Common myeloid progenitor, CD34-positive (primary cell): ENCODE measurements at places on chromosomes 5 and 9.
A peak's percentile ranks its signal among the peaks of the same experiment; 100 is the strongest.

DNA sequence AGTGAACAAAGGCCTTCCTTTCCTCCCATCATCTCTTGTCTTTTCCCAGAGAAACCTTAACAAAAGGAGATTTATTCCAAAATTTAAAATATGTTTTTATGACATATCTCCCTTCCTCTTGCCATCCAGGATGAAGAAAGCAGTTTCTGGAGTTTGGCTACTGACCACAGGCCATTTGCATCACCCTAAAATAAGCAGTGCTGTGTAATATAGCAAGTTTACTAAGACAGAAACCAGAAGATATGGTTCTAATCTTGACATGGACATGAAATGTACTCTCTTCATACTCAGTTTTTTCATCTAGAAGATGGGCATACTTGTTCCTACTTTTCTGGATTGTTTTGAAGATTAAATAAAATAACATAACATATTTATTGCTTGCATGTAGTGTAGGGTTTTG, 50.2 kb upstream of the ZFAND5 start:
- DNase-seq: no peak

GRCh38 chr5:138033907-138034306, 1.0 kb upstream of the FAM13B start:
- DNase-seq: no peak

DNA sequence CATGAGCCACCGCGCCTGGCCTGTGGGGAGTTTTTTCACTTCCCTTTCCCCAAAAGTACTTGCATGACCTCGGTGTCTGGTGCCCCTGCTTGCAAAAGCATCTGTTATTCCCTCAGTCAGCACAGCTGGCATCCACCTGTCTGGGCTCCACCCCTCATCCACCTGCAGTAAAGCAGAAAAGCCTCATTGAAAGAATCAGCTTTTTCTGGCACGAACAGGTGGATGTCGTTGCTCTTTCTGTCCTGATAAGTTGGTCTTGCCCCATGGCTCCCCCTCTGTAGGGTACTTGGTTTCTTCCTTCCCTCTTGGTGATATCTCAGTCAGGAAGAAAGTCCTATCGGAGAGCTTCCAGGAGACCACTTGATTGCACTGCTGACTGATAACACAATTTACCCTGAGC, 37.4 kb downstream of the WWC1 start:
- DNase-seq: peak; percentile 48

GRCh38 chr5:126982926-126983873, 47.2 kb downstream of the MARCHF3 start:
- DNase-seq: no peak

- no peak for DNase-seq
These were observed 161.3 kb downstream of the SNCAIP start for GRCh38 chr5:122473138-122473843.

- no peak for DNase-seq
These were observed 2.9 kb upstream of the LPCAT1 start for GRCh38 chr5:1526681-1527131.

- DNase-seq: no peak
These were observed 964.7 kb upstream of the PTPRD start for GRCh38 chr9:11577522-11577921.

- DNase-seq: no peak
These were observed 44.0 kb downstream of the C9orf85 start for GRCh38 chr9:71955300-71955915.

DNA sequence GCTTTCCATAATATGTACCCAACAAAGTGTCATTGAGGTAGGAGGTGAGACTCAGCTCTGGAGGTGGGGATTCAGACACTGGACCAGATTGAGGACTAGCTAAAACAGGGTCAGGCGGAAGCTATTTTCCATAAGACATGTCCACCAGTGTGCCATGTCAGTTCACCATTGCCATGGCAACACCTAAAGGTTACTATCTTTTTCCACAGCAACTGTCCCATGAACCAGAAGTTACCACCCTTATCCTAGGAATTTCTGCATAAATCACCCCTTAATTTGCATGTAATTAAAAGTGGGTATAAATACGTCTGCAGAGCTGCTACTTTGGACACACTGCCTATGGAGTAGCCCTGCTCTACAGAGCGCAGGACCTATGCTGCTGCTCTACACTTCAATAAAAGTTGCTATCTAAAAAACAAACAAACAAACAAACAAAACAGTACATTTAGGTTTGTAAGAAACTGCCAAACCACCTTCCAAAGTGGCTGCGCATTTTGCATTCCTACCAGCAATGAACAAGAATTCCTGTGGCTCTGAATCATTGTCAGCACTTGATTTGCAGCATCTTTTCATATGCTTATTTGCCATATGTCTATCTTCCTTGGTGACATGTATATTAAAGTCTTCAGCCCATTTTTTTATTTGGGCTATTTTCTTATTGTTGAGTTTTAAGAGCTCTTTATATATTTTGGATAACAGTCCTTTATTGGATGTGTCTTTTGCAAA, 18.0 kb upstream of the TRIM32 start:
- no peak for DNase-seq

DNA sequence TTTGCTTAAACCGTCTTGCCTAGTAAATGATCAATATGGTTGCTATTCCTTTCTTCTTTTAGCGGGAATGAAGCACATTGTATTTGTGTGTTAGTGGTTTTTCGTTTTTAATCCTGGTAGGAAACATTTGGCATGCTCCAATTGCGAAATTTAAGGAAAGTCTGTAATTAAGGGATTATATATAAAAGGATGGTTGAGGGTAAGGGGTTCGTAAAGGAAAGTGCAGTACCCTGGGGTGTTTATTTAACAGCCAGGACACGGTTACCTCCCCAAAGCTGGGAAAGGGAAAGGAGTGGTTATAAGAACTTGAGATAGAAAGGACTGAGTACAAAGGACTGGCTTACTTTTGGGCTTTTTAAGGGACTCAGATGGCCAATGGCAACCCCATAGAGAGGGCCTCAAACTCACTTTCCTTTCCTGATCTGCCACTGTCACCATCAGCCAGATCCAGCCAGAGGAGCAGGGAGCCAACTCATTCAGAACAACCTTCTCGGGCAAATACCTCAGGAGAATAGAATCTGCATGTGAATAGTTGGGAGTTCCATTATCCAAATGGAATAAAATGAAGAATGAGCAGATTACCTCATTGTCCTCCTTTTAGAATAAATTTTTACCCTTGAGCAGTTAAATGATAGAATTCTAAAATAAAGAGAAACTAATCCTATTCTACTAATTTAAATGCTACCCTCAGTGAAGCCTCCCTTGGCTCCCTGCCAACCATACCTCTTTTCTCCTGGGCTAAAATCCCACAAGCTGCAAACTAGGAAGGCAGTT, 117.7 kb downstream of the SNCAIP start:
- no peak for DNase-seq

DNA sequence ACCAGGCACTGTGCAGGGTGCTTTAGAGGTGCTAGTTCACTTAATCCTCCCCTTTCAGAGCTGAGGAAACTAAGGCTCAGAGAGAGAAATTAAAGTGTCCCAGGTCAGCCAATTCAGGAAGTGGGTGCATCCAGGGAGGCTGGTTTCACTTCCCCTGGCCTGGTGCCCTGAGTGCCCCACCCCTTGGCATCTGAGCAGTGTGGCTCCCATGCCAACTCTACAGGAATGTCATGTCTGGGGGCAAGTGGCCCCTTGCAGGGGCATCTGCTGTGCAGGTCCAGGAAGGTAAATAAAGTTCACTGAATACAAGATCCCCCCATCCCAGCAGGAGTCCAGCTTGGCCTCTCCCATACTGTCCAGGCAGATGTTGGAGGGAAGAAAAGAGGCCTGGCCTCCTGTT, 4.4 kb upstream of the N4BP3 start:
- no peak for DNase-seq

DNA sequence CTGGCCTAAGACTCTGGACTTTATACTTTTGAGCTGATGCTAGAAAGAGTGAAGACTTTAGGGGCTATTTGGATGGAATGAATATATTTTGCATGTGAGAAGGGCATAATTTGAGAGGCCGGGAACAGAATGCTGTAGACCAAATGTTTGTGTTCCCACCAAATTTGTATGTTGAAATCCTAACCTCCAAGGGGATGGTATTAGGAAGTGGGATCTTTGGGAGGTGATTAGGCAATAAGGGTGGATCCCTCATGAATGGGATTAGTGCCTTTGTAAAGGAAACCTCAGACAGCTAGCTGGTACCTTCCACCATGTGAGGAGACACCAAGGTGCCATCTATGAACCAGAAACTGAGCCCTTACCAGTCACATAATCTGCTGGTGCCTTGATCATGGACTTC, 165.1 kb upstream of the S1PR3 start:
- DNase-seq: no peak
